Testis (tissue), 5 donors: ENCODE measurements at places on chromosomes 3 and 15. TPM values are rescaled to one million over a fixed set of nuclear protein-coding genes. Genes with fewer than 3 reads are reported as not detected.

Gene PODXL2
- 71.9 TPM for total RNA-seq

Gene HHLA2
- 6.7 TPM for total RNA-seq

Gene LRRIQ4
- 1.3 TPM for total RNA-seq

Gene CYP1A2
- 0.12 TPM for total RNA-seq

Gene DNAJB8
- total RNA-seq, result 46.0 TPM

- no peak overlapping the region for H3K4me3 ChIP-seq
- DNase-seq, result no peak
Measured at GRCh38 chr15:62242999-62243398, 77.9 kb upstream of the C2CD4B start.

DNA sequence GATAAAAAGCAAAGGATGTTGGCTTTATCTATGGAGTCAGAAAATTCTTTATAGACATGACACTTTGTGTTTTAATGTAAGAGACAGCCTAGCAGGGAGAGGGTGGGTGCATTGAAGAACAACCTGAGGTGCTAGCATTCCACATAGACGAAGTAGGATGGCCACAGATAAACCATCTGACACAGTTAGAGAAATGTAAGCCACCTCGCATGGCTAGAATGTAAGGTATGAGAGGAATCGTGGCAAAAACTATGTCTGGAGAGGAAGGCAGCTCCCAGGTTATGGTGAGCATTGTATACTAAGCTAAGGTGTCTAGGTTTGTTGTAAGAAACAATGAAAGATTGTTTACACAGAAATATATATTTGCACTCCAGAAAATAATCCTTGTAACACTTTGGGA, 194.0 kb upstream of the SLITRK3 start:
- no peak for DNase-seq
- no peaks in the 10 kb centered on the region for H3K36me3 ChIP-seq
- no peak overlapping the region for H3K4me3 ChIP-seq
- H3K27ac ChIP-seq, result no peak overlapping the region

DNA sequence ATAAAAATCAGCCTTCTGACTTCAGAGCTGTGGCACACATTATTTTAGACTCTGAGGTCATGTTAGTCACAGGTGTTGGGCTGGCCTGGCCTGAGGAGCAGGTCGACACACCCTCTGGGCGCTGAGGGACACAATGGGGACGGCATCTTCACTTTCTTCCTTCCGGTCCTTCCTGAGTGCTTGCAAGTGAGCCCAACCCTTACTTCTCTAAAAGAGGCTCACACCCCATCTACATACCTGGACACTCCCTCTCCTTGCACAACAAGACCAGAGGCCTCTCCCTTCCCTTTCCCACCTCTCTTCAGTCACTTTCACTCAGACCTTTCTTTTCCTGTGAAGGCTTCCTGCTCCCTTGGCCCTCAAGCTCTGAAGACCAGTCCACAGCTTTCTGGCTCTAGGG, 85.4 kb downstream of the XXYLT1 start:
- H3K4me3 ChIP-seq, result no peak overlapping the region
- DNase-seq, result no peak
- H3K36me3 ChIP-seq, result no peaks in the 10 kb centered on the region
- H3K27me3 ChIP-seq, result no peaks in the 10 kb centered on the region
- no peak overlapping the region for H3K27ac ChIP-seq

- H3K27ac ChIP-seq, result no peak overlapping the region
- H3K36me3 ChIP-seq, result no peaks in the 10 kb centered on the region
- H3K27me3 ChIP-seq, result no peaks in the 10 kb centered on the region
- DNase-seq, result no peak
- peaks cover 4% of the 10 kb centered on the region for H3K4me1 ChIP-seq
Measured at GRCh38 chr3:148848410-148848809, 16.7 kb upstream of the CPA3 start.

DNA sequence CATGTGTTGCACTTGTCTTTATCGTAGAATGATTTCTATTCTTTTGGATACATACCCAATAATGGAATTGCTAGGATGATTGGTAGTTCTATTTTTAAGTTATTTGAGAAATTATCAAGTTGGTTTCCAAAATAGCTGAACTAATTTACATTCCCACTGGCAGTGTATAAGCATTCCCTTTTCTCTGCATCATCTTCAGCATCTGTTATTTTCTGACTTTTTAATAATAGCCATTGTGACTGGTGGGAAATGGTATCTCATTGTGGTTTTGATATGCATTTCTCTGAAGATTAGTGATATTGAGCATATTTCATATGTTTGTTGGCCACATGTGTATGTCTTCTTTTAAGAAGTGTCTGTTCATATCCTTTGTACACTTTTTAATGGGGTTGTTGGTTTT, 81.7 kb upstream of the NUDT16 start:
- no peaks in the 10 kb centered on the region for H3K36me3 ChIP-seq
- no peak overlapping the region for H3K27ac ChIP-seq
- H3K27me3 ChIP-seq, result no peaks in the 10 kb centered on the region
- H3K4me1 ChIP-seq, result no peaks in the 10 kb centered on the region
- DNase-seq, result no peak
